ENCODE measurements at places on chromosomes 6 and 20. TPM values are rescaled to one million over a fixed set of nuclear protein-coding genes. Genes with fewer than 3 reads are reported as not detected.

SLC22A7 gene
- total RNA-seq: not detected

HCK gene
- total RNA-seq: 29.0 TPM

FRMD1 gene
- total RNA-seq: not detected

- no peaks in the 10 kb centered on the region for H3K4me1 ChIP-seq
- no peak overlapping the region for H3K27ac ChIP-seq
- DNase-seq: no peak
- H3K4me3 ChIP-seq: no peak overlapping the region
These were observed 161.7 kb downstream of the SYCP2 start for GRCh38 chr20:59771506-59772372.

DNA sequence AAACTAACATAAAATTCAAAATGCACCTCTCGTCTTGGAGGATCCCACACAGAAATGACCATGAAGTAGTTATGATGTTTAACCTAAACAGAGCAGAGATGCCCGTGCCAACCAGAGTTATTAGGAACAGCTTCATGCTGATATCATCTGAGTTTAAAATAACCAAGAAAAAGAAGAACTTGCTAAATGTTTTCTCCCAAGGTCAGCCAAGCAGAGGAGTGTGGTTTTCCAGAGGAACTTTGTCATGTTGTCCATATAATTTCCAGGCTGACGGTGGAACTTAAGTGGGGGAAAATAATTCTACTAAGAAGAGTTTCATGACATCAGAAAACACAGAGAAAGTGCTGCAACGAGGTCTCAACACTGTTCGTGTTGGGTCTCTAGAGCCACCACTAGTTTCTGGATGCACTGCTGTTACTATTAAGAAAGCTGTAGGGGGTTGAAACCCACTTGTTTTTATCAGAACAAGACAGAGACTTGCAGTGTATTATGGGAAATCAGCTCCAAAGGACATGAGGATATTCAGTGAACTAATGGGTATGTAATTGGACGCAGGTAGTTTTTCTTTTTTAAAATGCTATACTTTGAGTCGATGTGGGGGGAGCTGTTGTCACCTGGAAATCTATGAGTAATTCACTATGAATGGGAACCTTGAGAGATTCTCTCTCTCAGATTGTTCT is 5.2 kb downstream of the AGPAT4 start:
- no peak overlapping the region for H3K27ac ChIP-seq
- DNase-seq: no peak
- H3K4me1 ChIP-seq: peaks cover 8% of the 10 kb centered on the region
- H3K27me3 ChIP-seq: no peaks in the 10 kb centered on the region

BPIFB2 gene
- not detected for total RNA-seq

SUN5 gene
- total RNA-seq: not detected

EFCAB8 gene
- total RNA-seq: 1.5 TPM

FILIP1 gene
- total RNA-seq: 43.8 TPM

SLC18B1 gene
- total RNA-seq: 3.9 TPM

STMND1 gene
- total RNA-seq: not detected

DNA sequence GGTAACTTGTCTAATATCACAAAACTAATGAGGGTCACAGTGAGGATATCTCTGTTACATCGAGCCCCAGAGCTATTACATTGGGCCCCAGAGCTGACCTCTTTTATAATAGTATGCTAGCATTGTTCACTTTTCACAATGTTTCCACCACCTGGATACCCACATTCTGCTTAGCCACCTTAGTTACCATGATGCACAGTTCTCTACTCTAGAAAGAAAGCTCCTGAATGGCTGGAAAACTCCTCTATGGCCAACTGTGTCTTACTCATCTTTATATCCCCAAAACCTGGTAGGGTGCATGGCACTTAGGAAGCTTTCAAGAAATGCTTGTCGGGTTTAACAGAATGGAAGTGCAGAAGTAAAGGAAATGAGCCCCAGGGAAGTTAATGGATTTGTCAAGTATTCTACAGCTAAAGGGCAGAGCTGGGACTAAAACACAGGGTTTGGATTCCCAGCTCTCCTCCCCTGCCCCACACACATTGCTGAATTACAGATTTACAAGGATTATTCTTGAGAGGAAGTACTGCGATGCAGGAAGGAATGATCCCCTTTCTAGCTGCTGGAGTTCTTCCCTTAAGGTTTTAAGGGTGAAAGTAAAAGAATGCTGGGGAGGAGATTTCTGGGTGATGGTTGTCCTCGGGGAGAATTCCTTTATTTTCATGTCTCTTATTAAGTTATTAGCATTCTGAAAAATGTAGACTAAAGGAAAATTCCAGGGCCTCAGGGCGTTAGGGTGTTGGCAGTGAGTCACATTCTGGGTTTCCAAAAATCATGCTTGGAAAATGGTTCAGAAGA is 16.1 kb upstream of the HINT3 start:
- no peaks in the 10 kb centered on the region for H3K36me3 ChIP-seq
- DNase-seq: no peak
- peaks cover 16% of the 10 kb centered on the region for H3K4me1 ChIP-seq
- no peak overlapping the region for H3K27ac ChIP-seq
- no peaks in the 10 kb centered on the region for H3K27me3 ChIP-seq

DNA sequence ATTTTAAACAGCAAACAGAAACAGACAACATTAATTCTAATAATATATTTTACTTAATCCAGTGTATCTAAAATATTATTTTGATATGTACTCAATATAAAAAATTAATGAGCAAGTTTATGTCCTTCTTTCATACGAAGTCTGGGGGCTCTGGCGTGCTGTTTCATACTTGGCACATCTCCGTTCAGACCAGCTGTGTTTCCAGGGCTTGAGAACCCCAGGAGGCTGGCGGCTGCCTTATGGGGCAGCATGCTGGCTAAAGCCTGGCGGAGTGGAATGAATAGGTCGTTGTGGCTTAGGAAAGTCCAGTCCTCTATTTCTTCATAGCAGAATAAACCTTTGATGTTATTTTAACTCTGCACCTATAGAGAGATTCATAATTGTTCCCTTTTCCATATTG is 43.3 kb downstream of the DUSP22 start:
- no peaks in the 10 kb centered on the region for H3K36me3 ChIP-seq
- H3K27me3 ChIP-seq: no peaks in the 10 kb centered on the region
- peaks cover 4% of the 10 kb centered on the region for H3K4me1 ChIP-seq
- no peak for DNase-seq

DNA sequence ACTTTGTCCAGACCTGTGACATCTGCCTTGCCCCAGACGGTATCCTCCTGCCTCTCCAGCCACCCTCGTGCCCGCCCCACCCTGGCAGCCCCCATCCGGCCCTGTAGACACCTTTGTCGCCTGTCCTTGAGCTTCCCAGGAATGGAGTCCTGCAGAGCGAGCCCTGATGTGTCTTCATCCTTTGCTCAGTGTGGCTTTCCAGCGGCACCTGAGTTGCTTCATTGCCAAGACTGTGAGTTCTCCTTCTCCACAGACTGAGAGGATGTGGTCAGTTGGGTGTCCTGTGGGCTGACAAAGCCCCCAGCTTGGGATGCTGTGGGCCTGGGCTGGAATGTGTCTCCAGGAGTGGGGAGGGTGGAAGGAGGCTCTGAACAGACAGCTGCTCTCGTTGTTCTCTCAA is 1.7 kb upstream of the CST4 start:
- no peaks in the 10 kb centered on the region for H3K27me3 ChIP-seq
- no peak overlapping the region for H3K27ac ChIP-seq
- no peak for DNase-seq
- no peaks in the 10 kb centered on the region for H3K36me3 ChIP-seq
- H3K4me1 ChIP-seq: no peaks in the 10 kb centered on the region

C20orf144 gene
- not detected for total RNA-seq

DNA sequence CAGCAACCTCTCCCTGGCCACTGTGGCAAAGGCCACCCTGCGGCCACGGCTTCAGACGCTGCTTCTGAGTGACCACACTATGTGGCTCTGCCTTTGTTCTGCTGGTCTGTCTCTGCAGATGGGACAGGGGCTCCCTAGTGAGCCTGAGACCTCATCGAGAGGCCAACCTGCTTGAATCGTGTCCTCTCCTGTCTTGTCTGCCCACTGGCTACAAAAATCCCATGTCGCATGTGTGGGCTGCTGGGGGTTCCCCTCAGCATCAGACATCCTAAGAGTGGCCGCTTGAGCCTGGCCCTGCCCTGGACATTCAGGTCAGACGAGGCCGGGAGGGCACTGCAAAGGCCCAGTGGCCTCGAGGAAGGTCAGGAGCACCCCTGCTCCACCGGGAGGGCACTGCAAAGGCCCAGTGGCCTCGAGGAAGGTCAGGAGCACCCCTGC is 222.9 kb downstream of the DLL1 start:
- H3K36me3 ChIP-seq: no peaks in the 10 kb centered on the region
- H3K4me3 ChIP-seq: no peak overlapping the region
- no peaks in the 10 kb centered on the region for H3K4me1 ChIP-seq
- DNase-seq: no peak
- H3K27ac ChIP-seq: no peak overlapping the region

GRCh38 chr6:40352527-40353170 is 234.5 kb downstream of the LRFN2 start:
- no peak for DNase-seq
- H3K4me1 ChIP-seq: no peaks in the 10 kb centered on the region

DNA sequence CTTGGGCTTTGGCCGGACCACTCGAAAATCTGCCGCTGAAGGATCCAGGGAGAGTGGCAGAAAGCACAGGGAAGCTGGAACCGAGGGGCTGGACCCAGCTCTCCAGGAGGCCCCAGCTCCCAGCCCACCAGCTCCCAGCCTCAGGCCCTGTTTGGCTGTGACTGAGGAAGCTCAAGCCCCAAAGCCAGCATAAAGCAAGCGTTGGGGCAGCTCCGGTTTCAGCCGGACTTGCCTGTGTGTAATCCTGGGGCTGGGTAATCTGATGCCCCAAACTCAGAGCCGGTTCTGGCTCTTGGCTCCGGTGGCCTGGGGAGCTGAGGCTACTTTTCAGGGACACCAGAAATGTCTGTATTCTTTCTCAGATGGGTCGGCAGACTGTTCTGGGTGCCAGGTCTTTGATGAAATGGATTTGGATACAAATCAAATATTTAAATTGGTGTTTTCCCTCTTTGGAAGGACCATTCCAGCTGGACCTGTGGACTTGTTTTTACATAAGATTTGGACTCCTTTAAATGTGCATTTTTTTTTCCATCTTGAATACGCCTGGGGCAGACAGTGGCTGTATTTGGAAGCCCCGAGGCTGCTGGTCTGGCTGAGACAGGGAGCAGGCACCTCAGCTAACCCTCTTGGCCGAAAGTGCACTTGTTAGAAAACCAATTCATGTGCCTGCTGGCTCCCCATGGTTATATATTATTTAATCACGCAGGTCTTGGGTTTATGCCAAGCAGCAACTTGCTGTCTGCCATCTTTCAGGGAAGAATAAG is 29.7 kb downstream of the RPP40 start:
- no peak for DNase-seq
- H3K4me1 ChIP-seq: no peaks in the 10 kb centered on the region
- H3K4me3 ChIP-seq: peak overlapping the region; percentile 31
- no peaks in the 10 kb centered on the region for H3K27me3 ChIP-seq
- no peaks in the 10 kb centered on the region for H3K36me3 ChIP-seq

DNA sequence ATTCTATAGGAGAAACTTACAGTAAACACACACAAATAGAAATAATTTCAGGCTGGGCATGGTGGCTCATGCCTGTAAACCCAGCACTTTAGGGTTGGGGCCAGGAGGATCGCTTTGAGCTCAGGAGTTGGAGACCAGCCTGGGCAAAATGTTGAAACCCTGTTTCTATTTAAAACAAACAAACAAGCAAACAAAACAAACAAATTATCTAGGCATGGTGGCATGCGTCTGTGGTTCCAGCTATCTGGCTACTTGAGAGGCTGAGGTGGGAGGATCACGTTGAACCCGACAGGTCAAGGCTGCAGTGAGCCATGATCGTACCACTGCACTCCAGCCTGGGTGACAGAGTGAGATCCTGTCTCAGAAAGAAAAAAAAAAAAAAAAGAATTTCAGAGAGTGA is 64.0 kb downstream of the NHLRC1 start:
- DNase-seq: no peak
- H3K27ac ChIP-seq: no peak overlapping the region
- H3K4me1 ChIP-seq: peaks cover 20% of the 10 kb centered on the region
- H3K27me3 ChIP-seq: no peaks in the 10 kb centered on the region
- no peaks in the 10 kb centered on the region for H3K36me3 ChIP-seq

- H3K36me3 ChIP-seq: no peaks in the 10 kb centered on the region
- no peaks in the 10 kb centered on the region for H3K4me1 ChIP-seq
- H3K27me3 ChIP-seq: no peaks in the 10 kb centered on the region
These were observed 480.2 kb upstream of the CHD6 start for GRCh38 chr20:42098418-42098817.

- peak overlapping the region; percentile 41 for H3K27ac ChIP-seq
- peak; percentile 39 for DNase-seq
- no peak overlapping the region for H3K4me3 ChIP-seq
These were observed 57.5 kb downstream of the RIN2 start for GRCh38 chr20:19815553-19815991.

GRCh38 chr20:44051661-44052000 is 135.4 kb downstream of the JPH2 start:
- no peaks in the 10 kb centered on the region for H3K27me3 ChIP-seq
- H3K36me3 ChIP-seq: peaks cover 17% of the 10 kb centered on the region
- H3K4me3 ChIP-seq: no peak overlapping the region
- DNase-seq: no peak
- H3K4me1 ChIP-seq: no peaks in the 10 kb centered on the region

DNA sequence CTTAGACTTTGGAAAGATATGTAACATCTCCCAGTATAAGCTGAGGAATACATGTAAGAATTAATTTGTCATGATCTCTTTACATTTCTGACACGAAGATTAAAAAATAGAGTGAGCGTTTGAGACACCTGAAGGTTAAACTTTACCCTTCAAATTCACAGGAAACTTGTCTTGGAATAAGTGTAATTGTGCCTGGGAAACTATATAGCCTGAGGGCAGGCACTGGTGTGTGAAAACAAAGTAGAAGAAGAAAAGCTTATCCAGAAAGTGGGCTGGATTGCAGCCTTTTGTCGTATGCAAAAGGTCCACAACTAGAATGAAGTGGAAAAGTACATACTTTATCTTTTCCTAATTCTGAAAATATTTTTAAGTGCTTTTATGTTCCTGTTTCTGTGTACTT is 275.7 kb upstream of the TCF21 start:
- H3K27ac ChIP-seq: no peak overlapping the region
- no peak for DNase-seq
- H3K4me1 ChIP-seq: no peaks in the 10 kb centered on the region
- H3K27me3 ChIP-seq: no peaks in the 10 kb centered on the region
- no peak overlapping the region for H3K4me3 ChIP-seq
- H3K36me3 ChIP-seq: no peaks in the 10 kb centered on the region

DNA sequence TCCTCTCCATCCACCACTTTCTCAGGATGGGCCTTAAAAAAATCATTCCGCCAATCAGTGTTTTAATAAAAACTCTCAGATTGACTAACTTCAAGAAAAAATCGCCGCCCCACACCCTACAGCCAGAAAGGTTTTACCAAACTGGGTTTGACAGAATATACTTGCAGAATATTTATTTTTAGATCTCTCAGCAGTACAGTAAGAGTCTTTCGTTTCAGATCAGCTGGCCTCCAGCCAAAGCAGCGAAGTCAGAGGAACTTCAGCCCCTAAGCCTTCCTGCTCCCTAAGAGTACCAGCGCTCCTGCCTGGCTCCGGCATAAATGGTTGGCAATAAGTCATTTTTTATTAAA is 24.7 kb downstream of the TBC1D7 start:
- H3K27me3 ChIP-seq: no peaks in the 10 kb centered on the region
- DNase-seq: peak; percentile 67
- H3K4me1 ChIP-seq: peaks cover 31% of the 10 kb centered on the region
